ENCODE measurements at places on chromosomes 11 and 22.

- DNase-seq: no peak
These were observed 23.0 kb downstream of the AMPD3 start for GRCh38 chr11:10478066-10478465.

DNA sequence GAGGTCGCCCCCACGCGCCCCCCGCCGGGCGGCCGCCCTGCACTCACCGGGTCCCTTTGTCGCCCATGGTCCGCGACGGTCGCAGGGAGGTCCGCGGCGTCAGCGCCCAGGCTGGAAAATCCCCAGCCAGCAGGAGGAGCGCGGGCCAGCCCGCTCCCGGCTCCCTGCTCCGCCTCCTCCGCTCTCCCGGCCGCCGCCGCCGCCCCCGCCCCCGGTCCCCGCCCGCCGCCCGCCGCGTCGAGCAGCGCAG, at the start of gene ARRB1:
TSS of gene ARRB1 (minus strand) at position 121 of the 250 bp plus-strand sequence. CDS start at position 67, 54 bp downstream.
- DNase-seq: no peak

- no peak for DNase-seq
These were observed 42.2 kb upstream of the GCAT start for GRCh38 chr22:37765498-37765897.

DNA sequence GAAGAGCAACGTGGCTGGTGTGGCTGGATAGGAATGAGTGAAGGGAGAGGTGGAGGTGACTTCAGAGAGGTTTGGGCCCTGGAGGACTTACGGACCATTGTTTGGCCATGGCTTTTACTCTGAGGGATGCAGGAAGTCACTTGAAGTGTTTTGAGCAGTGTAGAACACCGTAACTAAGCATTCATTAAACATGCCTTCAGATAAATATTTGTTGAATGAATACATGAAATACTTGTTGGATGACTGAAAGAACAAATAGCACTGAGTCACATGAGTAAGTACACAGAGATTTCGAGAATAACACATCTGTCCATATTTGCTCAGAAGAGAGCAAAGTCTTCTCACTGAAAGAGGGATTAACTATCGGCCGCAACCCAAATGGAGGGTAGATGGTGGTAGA, 182.7 kb upstream of the SNX19 start:
- DNase-seq: no peak

DNA sequence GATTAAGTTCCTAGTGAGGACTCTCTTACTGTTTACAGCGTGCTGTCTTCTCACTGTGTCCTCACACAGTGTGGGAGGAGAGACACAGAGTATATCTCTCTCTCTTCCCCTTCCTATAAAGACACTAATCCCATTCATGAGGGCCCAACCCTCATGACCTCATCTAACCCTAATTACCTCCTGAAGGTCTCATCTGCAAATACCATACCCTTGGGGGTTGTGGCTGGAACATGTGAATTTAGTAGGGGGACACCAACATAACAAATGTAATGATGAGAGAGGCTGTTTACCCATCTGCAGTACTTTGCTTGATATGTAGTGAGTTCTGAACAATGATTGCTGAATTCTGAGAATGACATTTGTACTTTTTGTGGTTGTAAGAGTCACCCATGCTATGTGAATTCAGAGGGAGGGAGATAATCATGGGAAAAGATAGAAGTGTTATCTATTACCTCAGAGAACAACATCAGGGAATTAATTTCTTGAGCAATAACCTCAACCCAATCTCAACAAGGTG, 4.9 kb upstream of the OR52W1 start:
- DNase-seq: no peak

DNA sequence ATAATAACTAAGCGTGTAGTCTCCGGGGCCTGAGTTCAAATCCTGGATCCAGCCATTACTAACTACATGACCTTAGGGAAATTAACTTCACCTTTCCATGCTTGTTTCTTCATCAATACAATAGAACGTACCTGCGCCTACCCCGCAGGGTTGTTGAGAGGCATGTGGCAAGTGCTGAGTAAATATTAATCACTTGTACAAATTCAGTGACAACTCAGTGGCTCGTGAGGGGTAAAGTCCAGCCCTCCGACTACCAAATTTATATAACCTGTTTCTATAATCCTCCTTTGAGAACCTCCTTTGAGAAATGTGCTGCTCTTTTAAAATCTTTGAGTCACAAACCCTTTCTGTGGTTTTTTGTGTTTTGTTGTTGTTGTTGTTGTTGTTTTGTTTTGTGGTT, 49.8 kb downstream of the FEZ1 start:
- DNase-seq: no peak

- DNase-seq: no peak
These were observed 586 bp downstream of the TTLL1 start for GRCh38 chr22:43088627-43088983.
